ENCODE measurements at places on chromosomes 2 and 18.

GRCh38 chr2:212975333-212975732 lies 176.1 kb downstream of the IKZF2 start:
- no peak for DNase-seq

DNA sequence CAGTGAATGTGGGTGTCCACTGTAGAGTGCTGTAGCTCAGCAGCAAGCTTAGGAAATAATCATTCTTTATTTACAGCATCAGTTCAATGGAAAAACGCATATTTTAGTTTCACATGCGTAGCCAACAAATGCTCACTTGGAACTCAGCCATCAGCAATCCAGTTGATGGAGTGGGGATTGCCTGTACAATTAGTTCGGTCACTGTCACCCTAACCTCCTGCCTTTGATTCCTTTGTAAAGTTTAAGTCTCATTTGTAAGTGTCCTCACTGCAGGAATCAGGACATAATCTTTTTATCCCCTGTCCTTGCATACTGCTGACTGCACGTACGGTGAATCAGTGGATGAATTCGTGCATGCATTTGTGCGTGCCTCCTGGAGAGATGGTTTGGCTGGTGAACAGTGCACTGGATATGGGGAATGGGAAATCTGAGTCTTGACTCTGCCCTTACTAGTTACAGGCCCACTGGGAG lies 55.9 kb downstream of the RAB31 start:
- no peak for DNase-seq

- no peak for DNase-seq
Measured at GRCh38 chr2:203973000-203973399, 36.4 kb downstream of the ICOS start.

DNA sequence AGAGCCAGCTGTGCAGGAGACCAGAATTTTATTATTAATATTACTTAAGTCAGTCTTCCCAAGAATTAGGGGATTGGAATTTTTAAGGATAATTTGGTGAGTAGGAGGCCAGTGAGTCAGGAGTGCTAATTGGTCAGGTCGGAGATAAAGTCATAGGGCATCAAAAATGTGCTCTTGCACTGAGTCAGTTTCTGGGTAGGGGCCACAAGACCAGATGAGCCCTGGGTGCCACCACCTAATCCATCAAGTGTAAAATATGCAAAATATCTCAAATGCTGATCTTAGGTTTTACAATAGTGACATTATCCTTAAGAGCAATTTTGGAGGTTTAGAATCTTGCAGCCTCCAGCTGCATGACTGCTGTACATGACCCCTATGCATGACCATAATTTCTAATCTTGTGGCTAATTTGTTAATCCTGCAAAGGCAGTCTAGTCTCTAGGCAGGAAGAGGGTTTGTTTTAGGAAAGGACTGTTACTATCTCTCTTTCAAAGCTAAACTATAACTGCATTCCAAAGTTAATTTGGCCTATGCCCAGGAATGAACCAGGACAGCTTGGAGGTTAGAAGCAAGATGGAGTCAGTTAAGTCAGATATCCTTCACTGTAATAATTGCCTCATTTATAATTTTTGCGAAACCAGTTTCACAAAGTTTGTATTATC lies 215.9 kb downstream of the RNF152 start:
- no peak for DNase-seq

GRCh38 chr18:24378598-24378997 lies 19.0 kb downstream of the OSBPL1A start:
- DNase-seq = no peak

Measured in hypothalamus (tissue), 51 donors.